ENCODE measurements at places on chromosomes 2 and 18.

DNA sequence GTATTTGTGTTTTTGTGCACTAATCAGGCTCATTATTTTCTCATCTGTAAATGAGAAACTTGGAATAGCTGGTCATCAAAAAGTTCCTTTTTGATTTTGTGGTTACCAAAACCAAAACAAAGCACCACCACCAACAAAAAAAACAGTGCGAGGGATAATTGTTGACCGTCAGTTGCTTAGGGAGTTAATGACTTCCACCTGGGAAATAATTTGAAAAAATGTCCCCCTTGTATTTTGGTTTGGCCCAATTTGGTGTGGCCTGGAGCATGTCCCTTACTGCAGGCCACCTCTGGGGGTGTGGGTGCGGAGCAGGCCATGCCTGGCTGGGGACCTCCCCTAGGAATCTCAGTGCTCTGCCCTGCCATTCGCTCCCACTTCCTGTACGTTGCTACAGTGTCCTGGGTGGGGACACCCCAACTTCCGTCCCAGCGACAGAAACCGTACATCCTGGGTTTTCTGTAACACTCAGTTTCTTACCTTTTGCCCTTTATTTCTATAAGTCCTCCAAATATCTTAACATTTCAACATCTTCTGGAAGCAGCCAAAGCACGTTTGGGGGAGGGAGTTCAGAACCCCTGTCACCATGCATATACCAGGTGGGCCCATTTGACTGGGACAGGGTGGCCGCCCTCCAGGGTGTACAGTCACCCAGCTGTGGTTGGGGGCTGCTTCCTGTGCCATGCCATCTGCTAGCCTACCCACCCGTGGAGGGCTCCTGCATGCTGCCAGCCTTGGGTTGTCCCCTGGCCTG, 31.3 kb downstream of the NCK2 start:
- no peak for DNase-seq

DNA sequence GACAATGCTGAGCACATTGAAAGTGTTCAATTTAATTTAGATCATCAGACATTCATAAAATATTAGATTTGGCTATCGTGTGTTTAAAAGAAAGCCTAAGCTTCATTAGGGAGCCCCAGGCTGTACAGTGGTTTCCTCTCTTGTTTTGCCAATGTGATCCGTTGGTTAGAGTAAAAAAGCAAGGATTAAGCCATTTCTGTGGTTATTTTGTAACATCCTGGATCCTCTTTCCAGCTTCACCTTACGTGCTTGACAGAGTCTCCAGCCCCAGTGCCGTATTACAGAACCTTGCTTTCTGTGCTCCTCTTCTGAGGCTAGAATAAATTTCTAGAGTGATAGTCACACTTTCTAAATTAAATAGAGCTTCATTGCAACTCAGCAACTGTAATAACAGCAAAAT, 289.3 kb upstream of the LINC00305 start:
- no peak for DNase-seq

GRCh38 chr2:46846536-46846935, 69.1 kb downstream of the MCFD2 start:
- no peak for DNase-seq

GRCh38 chr2:84999553-84999955, 28.6 kb downstream of the KCMF1 start:
- no peak for DNase-seq

- peak; percentile 58 for DNase-seq
Observed at GRCh38 chr2:220394433-220394832, 767.0 kb downstream of the SLC4A3 start.

GRCh38 chr2:187900021-187900420, 345.8 kb upstream of the TFPI start:
- peak; percentile 46 for DNase-seq

DNA sequence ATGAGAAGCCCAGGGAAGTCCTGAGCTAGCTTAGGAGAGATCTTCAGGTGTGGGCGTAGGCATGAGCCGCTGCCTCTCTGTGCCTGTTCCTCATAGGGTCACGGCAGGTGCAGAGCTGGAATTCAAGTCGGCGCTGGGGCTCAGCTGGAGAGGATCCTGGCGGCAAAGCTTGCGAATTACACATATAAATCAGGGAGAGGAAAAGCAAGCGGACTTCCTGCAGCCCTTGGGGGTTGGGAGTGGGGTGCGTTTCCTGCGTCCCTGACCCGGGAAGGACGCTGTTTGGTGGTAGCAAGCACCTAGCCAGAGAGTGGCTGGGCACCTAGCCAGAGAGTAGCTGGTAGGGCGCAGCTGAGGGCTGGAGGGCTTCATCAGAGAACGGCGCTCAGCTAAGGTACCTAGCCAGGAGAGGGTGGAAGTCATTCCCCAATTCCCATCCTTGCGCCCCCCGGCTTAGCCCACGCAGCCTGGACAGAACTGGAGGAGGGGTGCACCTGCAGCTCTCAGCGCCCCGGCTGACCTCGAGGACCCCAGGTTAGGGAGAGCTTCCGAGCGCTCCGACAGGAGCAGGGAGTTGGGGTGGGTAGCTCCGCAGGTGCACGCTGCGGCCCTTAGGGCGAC, 459 bp upstream of the EFR3B start:
- peak; percentile 32 for DNase-seq

GRCh38 chr18:5285326-5285725, 10.2 kb downstream of the ZBTB14 start:
- DNase-seq, result no peak

GRCh38 chr2:105617631-105618350, 126.9 kb upstream of the NCK2 start:
- no peak for DNase-seq

GRCh38 chr2:32516567-32516966, 111.3 kb upstream of the TTC27 start:
- no peak for DNase-seq
